A549 treated with Hydrocortisone at 1 μM for 4 hours (cell line): ENCODE measurements at places on chromosomes 6 and 20. TPM values are rescaled to one million over a fixed set of nuclear protein-coding genes. Genes with fewer than 3 reads are reported as not detected.

MAP7 gene
- 18.0 to 22.9 TPM (median 21.1 TPM) in 5 replicates for total RNA-seq

COL11A2 gene
- 0.52 to 0.93 TPM (median 0.73 TPM) in 5 replicates for total RNA-seq

KIF13A gene
- 16.6 to 24.5 TPM (median 17.5 TPM) in 5 replicates for total RNA-seq

HTR1E gene
- not detected in 5 replicates for total RNA-seq

TREM1 gene
- total RNA-seq: 0.10 to 0.25 TPM (median 0.13 TPM) in 3 of 5 replicates, not detected in the others

TBXT gene
- total RNA-seq: 0.21 TPM in 1 of 5 replicates, not detected in the others

C20orf144 gene
- total RNA-seq: 0.05 to 0.13 TPM (median 0.08 TPM) in 5 replicates

PDYN gene
- total RNA-seq: not detected in 5 replicates

DOK5 gene
- total RNA-seq: 0.06 TPM in 1 of 5 replicates, not detected in the others

KIF25 gene
- 0.03 to 0.14 TPM (median 0.09 TPM) in 4 of 5 replicates, not detected in the other for total RNA-seq

MGME1 gene
- total RNA-seq: 40.1 to 43.4 TPM (median 41.5 TPM) in 5 replicates

SLC22A2 gene
- 0.05 to 0.18 TPM (median 0.05 TPM) in 3 of 5 replicates, not detected in the others for total RNA-seq

CST5 gene
- not detected in 5 replicates for total RNA-seq

C20orf141 gene
- 0.28 to 0.69 TPM (median 0.53 TPM) in 5 replicates for total RNA-seq

SYS1 gene
- total RNA-seq: 29.7 to 33.4 TPM (median 30.1 TPM) in 5 replicates

COL12A1 gene
- total RNA-seq: 4.0 to 7.8 TPM (median 4.6 TPM) in 5 replicates

SLC22A7 gene
- total RNA-seq: not detected in 5 replicates

LPA gene
- total RNA-seq: 0.08 to 0.18 TPM (median 0.09 TPM) in 5 replicates

FGD2 gene
- 0.03 TPM in 1 of 5 replicates, not detected in the others for total RNA-seq

ENPP1 gene
- total RNA-seq: 1.2 to 1.6 TPM (median 1.6 TPM) in 5 replicates

AIF1 gene
- not detected in 5 replicates for total RNA-seq

HELZ2 gene
- 24.2 to 33.4 TPM (median 27.2 TPM) in 5 replicates for total RNA-seq

C6orf132 gene
- total RNA-seq: 2.7 to 3.3 TPM (median 3.1 TPM) in 5 replicates

CALHM5 gene
- total RNA-seq: 0.03 to 0.09 TPM (median 0.06 TPM) in 5 replicates

SMPDL3A gene
- 3.0 to 3.7 TPM (median 3.3 TPM) in 5 replicates for total RNA-seq

MOG gene
- total RNA-seq: not detected in 5 replicates

FOXO3 gene
- total RNA-seq: 10.8 to 17.7 TPM (median 14.3 TPM) in 5 replicates

ENPP5 gene
- total RNA-seq: not detected in 5 replicates

FOXF2 gene
- total RNA-seq: 14.4 to 20.7 TPM (median 19.4 TPM) in 5 replicates

SLC13A3 gene
- total RNA-seq: 0.09 to 0.14 TPM in 2 of 5 replicates, not detected in the others

KHDC1 gene
- 2.9 to 3.5 TPM (median 3.3 TPM) in 5 replicates for total RNA-seq

PGBD1 gene
- total RNA-seq: 4.5 to 5.7 TPM (median 5.1 TPM) in 5 replicates

FRK gene
- total RNA-seq: 1.1 to 1.7 TPM (median 1.2 TPM) in 5 replicates

CAGE1 gene
- total RNA-seq: not detected in 5 replicates

PACSIN1 gene
- total RNA-seq: 0.05 to 0.14 TPM (median 0.07 TPM) in 5 replicates

CASS4 gene
- total RNA-seq: 0.02 to 0.12 TPM in 2 of 5 replicates, not detected in the others

TRAPPC3L gene
- not detected in 5 replicates for total RNA-seq

HLA-DPA1 gene
- total RNA-seq: 0.08 to 0.25 TPM in 2 of 5 replicates, not detected in the others

MBOAT1 gene
- total RNA-seq: 2.1 to 3.5 TPM (median 2.2 TPM) in 5 replicates

C6orf15 gene
- total RNA-seq: 0.09 TPM in 1 of 5 replicates, not detected in the others

LY6G6D gene
- total RNA-seq: not detected in 5 replicates

EGFL8 gene
- 0.69 to 2.5 TPM (median 1.8 TPM) in 5 replicates for total RNA-seq

SLC22A16 gene
- total RNA-seq: not detected in 5 replicates

METTL24 gene
- not detected in 5 replicates for total RNA-seq

TRERF1 gene
- total RNA-seq: 5.9 to 8.3 TPM (median 7.7 TPM) in 5 replicates

DNAH8 gene
- not detected in 5 replicates for total RNA-seq

HMGCLL1 gene
- 0.08 to 0.24 TPM (median 0.20 TPM) in 5 replicates for total RNA-seq

FAXC gene
- total RNA-seq: 6.0 to 7.3 TPM (median 7.1 TPM) in 5 replicates

PLEKHG1 gene
- 0.32 to 1.3 TPM (median 0.58 TPM) in 5 replicates for total RNA-seq

CCN5 gene
- total RNA-seq: 26.1 to 39.6 TPM (median 26.8 TPM) in 5 replicates

TUBB2B gene
- 12.7 to 15.3 TPM (median 14.7 TPM) in 5 replicates for total RNA-seq

SPATS1 gene
- not detected in 5 replicates for total RNA-seq

GTSF1L gene
- not detected in 5 replicates for total RNA-seq

GPR6 gene
- total RNA-seq: not detected in 5 replicates

THBS2 gene
- 0.03 to 0.22 TPM (median 0.04 TPM) in 4 of 5 replicates, not detected in the other for total RNA-seq

GABRR1 gene
- not detected in 5 replicates for total RNA-seq

DYNLT2 gene
- total RNA-seq: 0.46 to 0.69 TPM (median 0.61 TPM) in 5 replicates

RFX6 gene
- not detected in 5 replicates for total RNA-seq
